Suppressor macrophage treated with lipopolysaccharide for 1 hour (primary cell): ENCODE measurements at places on chromosomes 6 and 20.

DNA sequence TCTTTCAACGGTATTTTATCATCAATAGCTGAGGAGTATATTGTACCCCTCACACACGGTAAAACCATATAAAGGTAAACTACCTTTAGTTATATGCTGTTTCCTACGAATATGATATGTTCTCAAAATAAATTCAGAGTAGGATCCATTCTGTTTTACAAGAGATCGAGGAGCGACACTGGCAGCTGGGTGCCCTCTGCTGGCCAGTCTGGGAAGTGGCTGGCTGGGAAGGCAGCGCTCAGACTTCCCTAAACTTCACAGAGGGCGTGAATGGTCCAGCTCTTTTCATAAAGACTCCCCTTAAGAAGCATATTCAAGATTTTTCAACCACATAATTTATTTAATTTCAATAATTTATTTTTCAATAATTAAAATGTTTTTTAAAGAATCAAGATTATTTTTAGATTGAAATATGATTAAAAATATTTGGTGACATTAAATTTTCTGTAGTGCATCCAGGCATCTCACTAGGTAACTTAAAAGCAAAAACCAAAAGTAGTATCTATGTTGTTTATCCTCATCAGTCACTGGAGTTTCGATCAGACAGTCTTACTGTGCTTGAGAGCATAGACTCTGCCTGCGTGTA is 187.5 kb upstream of the PDE10A start:
- peak; percentile 71 for DNase-seq

DNA sequence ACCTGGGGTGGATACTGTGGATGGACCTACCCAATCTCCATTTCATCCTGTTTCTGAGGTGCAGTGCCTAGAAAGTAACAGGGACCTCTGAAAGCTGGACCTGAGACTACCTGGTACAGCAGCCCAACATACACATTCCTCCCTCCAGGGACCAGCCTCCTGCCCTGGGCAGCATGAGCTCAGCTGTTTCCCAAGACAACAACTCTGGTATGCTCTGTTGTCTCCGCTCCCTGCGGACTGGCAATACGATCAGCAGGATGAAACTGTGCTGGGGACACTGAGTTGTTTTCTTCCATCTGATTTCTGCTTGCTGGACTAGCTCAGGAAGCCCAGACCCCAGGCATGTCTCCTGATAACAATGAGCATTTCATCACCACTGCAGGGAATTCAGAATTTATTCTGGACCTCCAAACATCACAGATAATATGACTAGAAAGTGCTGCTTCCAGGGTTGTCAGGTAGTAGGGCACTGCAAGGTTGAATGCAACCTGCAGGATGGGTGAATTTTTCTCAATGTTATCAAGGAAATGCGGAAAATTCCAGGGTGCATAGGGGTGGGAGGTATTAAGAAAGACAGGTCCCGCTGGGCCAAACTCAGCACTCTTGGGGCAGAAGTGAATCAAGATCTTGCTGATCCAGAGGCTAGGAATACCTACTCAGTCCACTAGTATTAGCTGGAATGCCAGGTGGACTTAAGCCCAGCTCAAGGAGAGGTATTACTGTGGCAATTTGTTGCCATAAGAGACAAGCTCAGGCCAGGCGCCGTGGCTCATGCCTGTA is 38.9 kb upstream of the SLC4A11 start:
- DNase-seq = no peak

DNA sequence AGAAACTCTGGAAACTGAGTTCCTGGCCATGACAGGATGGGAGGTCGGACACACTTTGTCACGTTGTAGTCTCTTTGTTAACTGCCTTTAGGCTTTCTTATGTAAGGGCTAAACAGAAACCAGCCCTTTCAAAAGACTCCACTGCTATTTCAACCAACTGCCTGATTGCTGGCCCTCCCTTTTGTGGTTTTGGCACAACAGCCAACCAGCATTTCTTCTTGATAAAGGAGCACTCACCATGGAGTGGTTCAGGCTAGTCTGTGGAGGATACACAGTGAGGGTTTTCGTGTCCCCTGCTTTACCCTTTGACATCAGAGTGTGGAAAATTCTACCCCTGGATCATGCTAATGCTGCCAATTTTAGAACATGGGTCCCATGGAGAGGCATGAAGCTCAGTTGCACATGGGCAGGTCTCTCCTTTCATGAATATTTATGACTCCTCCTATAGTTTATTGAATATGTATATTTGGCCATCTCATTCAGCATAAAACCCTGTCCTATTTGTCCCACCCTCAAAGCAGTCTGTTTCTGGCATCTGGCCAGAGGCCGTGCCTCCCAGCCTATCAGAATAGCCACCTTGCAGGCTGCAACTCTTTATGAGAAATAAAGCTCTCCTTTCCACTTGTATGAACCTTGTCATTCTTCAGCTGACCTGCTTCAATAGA is 148.3 kb downstream of the HS3ST5 start:
- no peak for DNase-seq

DNA sequence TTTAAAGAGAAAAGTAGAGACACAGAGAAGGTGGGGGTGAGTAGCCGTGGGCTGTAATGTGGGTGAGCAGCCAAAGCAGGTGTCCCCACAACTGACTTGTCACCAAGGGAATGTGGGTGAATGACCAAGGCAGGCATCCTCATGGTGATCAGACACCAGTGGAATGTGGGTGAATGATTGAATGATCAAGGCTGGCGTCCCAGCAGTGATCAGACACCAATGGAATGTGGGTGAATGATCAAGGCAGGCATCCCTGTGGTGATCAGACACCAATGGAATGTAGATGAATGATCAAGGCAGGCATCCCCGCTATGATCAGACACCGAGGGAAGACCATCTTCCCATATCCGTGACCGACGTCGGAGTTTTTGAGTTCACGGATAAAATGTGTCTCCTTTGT is 49.8 kb upstream of the OR14J1 start:
- no peak for DNase-seq

DNA sequence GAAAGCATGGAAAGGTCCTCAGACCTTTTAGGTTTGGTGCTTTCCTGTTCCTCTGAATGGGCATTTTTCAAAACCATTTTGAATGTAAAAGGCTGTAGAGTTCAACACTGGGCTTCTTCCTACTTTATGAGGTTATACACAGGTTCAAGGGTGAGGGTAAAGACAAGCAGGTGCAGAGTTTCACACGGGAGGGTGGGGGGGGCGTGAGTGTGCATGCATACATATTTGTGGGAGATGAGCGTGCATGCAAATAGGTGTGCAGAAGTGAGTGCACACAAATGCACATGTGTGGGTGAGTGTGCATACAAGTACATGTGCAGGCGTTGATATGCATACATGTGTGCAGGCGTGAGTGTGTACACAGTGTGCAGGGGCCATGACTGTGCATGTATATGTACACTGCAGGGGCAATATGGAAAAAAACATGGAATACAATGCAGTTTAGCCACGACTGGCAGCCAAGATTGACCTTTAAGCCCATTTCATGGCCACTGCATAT is 183.1 kb downstream of the GMPR start:
- no peak for DNase-seq

DNA sequence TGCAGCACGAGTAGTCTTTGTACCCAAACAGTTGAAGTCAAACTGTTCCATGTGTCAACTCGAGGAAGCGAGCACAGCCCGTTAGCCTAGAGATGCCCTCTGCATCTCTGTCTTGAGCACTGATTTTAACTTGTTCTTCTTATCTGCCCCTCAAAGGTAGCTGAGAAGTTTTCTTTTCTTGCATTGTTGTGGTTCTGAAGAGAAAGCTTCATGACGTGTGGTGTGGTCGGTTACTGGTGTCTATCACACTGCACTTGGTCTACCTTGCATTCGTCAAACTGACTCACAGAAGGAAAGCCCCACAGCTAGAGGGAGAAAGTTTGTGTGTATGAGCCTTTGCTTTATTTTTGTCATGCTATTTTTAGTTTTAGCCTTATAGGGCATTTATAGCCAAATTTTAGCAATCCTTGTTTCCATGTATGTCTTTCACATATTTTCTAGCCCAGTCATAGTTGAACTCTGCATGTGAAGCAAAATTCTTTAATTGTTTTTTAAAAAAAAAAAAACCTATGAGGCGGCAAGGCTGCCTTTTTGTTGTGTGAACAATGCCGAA is 115.1 kb downstream of the JAG1 start:
- no peak for DNase-seq

- no peak for DNase-seq
Observed at GRCh38 chr6:105932440-105932839, 153.7 kb upstream of the PRDM1 start.
